ENCODE measurements at places on chromosomes 6 and 20.

GRCh38 chr6:1015825-1016224 lies 296.1 kb upstream of the FOXQ1 start:
- DNase-seq = peak; percentile 20

DNA sequence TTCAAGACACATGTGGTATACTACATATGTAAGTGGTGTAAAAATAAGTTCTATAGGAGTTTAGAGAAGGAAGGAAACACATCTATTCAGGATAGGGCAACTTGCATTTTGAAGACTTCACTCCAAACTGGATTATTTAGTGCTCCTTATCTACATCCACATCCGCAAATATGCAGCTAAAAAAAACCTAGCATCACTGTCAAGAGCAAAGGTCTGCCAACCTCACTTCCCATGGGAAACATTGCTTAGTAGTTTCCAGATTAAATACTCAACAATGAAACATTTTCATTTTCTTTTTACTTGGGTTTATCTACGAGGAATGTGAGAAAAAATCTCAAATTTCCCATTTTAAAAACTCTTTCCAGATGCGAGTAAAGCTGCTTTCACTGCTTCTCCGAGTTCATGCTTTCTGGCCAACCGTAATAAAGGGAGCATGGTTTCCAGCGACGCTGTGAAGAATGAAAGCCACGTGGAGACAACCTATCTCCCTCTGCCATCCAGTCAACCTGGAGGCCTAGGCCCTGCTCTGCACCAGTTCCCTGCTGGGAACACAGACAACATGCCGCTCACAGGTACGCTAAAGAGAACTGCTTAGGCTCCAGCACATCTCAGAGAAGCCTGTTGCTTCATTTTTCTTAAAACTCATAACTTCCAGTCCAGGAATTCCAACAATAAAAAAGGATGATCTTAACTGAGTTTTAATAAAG lies 48.2 kb downstream of the RFX6 start:
- DNase-seq = no peak

- DNase-seq = peak; percentile 88
Measured at GRCh38 chr6:166956444-166957086, at the start of gene RNASET2. TSS of gene RNASET2 (minus strand) at chr6:166956550. CDS start at chr6:166956182, 368 bp downstream.

- no peak for DNase-seq
Measured at GRCh38 chr6:82882363-82883023, 183.1 kb downstream of the UBE3D start.

DNA sequence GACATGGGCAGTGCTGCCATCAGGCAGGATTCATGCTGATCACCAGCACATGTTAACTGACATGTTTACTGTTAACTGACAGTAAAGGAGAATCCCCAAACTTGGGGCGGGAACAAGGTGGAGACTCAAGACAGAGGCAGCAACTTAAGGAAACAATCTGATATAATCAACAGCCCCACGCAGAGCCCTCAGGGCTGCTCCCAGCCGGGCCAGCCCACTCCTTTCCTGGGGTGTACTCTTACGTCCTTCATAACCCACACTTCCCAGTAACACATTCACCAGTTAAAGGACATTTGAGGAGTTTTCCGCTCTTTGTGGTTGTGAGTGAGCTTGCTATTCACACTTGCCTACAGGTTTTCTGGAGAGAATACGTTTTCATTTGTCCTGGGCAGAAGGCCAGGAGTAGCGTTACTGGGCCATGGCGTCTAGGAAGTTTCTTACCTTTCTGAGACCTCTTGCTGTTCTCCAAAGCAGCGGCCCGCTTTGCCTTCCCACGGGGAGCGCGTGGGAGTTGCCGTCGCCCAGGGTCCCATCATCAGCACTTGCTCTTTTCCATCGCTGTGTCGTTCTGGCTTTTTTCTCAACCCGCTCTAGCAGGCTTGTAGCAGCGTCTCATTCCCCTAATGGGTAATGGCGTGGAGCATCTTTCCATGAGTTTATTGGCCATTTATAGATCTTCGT lies 56.4 kb downstream of the FOXF2 start:
- no peak for DNase-seq

GRCh38 chr6:26216886-26217713 lies 129.9 kb downstream of the HFE start:
- DNase-seq = peak; percentile 89

DNA sequence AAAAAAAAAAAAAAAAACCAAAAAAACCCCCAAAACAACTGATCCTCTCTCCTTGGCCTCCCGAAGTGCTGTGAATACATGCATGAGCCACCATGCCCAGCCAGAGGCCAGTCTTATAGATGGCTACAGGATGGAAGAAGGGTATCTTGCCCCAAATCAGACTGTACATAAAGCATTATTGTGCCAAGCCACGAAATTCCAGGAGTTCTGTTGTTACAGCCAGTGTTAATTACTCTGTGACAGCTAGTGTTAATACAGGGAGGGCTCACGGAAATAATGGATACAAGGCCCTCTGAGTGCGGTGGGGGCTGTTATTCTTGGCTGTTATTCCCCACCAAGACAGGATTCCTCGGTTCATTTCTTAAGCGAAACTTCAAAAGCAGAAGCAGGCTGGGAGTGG lies 1.4 kb upstream of the CLPSL2 start:
- DNase-seq = no peak

DNA sequence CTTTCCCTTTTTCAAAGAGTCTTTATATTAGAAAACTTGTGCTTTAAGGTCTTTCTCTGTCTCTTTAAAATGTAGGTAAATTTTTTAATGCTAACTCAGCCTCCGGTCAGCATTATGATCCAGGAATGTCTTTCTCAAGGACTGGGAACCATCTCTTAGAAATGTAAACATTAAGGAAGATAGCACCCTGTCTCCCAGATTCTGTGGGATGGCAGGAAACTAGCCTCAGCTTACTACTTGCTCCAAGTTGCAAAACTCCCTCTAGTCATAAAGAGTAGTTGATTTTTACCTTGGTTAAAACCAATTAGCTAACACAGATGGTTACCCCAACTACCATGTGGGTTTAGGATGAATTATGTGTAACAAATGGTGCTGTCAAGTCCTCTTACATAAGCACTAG lies 4.7 kb upstream of the TAAR1 start:
- DNase-seq = no peak

GRCh38 chr20:63895952-63896263 lies 982 bp downstream of the DNAJC5 start:
- DNase-seq = peak; percentile 27

DNA sequence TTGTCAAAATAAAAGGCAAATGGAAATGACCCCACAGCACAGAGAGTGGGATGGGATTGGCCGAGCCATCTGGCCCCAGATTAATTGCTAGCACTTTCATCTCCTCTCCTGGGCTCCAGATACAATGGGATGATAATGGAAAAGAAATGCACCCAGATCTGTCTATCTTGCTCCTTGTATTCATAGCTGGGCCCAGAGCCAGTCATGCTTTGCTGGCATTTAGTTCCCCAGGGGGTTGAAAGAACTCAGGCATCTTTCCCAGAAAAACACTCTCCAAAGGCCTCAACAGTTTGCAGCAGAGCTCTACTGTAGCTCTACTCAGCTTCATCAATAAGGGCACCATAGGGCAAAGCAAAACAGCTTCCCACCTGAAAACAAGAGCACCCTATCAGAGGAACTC lies 116.0 kb upstream of the FOXA2 start:
- peak; percentile 48 for DNase-seq

GRCh38 chr6:135018941-135019340 lies 35.7 kb downstream of the HBS1L start:
- no peak for DNase-seq

DNA sequence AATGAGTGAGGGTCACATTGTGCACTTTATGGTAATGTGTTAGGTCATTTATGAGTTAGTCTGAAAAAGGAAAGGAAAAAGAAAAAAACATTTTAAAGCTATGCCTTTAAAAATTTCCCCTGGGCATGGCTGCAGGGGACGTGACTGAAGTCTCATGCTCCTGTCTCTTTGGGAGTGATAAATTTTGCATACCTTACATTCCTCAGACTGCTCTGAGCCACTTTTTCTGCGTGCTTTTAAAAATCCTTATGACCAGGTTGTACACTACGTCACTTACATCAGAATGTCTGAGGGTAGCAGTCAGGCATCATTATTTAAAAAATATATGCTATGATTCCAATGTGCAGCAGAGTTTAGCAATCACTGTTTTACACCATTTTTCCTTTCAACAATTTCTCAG lies 121.2 kb downstream of the RFPL4B start:
- DNase-seq = peak; percentile 92

DNA sequence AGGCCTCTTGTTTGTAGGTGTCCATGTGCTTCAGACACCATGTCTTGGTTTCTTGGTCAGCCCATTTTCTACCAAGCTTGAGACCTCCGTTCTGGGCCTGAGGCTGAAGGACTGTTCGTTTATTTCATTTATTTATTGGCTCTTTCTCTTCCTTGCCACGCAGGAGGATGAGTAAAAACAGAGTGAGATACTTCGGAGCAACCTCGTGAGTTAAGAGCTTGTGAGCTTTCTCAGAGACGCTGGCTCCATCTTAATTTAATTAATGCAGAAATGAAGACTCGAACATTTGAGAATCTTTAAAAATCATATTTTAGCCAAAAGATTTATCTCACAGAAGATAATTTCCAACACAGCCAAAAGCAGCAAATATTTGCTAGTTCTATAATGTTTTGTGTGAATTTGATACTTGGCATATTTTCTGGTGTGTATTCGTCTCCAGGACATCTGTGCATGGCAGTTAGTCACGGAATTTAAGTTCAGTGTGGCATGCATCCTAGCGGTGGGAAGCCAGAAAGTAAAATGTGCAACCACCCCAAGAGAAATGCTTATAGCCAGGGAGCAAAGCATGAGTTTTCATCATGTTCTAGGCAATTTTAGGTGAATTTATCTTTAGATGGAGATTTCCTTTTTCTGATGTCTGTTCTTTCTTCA lies 76.0 kb downstream of the THBS2 start:
- DNase-seq = peak; percentile 66

- DNase-seq = no peak
Measured at GRCh38 chr6:35474131-35474941, 6.1 kb downstream of the RPL10A start.

DNA sequence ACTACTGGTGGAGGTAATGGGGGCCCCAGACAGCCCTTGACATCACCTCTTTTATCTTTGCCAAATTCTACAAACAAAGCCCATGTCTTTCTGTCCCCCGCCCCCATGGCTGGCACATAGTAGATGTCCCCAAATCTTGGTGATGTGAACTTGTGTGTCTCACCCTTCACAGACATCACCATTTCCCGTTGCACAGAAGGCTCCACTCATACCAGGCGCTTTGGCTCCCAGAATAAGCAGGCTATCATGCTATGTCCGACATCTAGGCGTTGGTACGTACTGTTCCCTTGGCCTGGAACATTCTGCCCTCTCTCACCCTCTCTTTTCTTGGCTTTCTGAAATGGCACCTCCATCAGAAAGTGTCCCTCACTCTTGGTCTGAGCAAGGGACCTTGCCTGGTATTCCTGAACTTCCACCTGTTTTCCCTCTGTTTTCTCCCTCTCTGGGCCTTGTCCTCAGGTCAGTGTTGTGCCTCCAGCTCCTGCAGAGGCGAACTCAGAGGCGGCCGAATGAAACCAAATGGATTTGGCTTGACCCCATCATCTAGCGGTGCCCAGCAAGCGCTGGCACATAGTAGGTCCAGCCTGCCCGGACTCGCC lies 968 bp upstream of the CCN5 start:
- no peak for DNase-seq

DNA sequence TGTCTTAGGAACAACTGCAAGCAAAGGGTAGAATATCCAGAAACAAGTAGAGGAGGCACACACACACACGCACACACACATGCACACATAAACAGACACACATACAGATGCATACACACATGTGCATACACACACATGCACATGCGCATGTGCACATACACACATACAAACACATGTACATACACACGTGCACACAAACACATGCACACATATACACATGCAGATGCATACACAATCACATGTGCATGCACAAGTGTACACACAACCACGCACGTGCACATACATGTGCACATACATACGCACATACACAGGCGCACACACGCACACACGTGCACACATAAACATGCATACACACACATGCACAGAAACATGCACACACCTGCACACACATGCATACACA lies 206.5 kb upstream of the OPRM1 start:
- no peak for DNase-seq

DNA sequence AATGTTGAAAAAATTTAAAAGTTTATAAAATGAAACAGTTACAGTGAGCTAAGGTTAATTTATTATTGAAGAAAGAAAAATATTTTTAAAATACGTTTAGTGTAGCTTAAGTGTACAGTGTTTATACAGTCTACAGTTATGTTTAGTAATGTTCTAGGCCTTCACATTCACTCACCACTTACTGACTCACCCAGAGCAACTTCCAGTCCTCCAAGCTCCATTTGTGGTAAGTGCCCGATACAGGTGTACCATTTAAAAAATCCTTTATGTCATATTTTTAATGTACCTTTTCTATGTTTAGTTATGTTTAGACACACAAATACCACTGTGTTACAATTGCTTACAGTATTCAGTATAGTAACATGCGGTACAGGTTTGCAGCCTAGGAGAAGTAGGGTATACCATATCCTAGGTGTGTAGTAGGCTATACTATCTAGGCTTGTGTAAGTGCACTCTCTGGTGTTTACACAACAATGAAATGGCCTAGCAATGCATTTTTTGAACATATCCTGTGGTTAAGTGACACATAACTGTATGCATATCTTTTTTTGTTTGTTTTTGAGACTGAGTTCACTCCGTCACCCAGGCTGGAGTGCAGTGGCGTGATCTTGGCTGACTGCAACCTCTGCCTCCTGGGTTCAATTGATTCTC lies 26.3 kb downstream of the FLRT3 start:
- DNase-seq = no peak

DNA sequence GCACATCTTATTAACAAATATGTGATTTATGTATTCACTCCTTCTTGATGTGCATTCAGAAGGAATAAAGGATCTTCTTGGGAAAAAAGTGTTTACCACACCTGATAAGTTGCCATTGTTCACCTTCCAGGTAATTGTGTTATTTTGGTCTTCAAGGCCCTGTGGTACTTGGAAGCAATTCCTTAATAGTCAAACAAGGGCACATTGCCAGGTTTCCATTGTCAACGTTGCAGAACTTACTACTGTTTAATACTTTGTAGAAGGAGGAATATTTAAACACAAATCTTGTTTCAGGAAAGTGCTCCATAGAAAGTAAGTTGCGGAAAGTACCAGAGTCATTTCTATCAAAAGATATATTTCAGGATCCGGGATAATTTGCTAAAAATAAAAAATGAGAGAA lies 129.5 kb upstream of the SGK1 start:
- DNase-seq = peak; percentile 50

DNA sequence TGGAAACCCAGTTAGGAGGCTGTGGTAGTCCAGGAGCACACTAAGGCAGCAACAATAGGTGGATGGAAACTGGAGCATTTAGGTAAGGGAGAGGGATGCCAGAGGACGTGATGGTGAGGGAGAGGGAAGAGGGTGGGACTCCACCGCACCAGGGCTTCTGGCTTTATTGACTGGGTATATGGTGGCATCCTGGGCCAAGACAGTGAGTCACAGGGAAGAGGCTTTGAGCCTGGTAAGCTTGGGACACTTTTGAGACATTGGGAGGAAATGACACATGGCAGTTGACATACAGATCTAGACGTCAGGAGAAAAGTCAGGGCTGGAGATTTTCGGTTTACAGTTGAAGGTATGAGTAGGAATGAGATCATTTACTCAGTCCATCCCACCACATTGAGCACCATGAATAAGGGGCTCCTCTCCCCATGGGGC lies 14.9 kb downstream of the NT5E start:
- peak; percentile 96 for DNase-seq

- DNase-seq = no peak
Measured at GRCh38 chr6:91099479-91099878, 512.6 kb upstream of the MAP3K7 start.

- DNase-seq = no peak
Measured at GRCh38 chr20:37308086-37309050, 18.9 kb downstream of the MANBAL start.

GRCh38 chr6:15399641-15400470 lies 154.0 kb downstream of the JARID2 start:
- DNase-seq = peak; percentile 84

GRCh38 chr6:109466212-109466923 lies 10.8 kb upstream of the MICAL1 start:
- no peak for DNase-seq
